ENCODE measurements at places on chromosomes 6 and 20.

- DNase-seq: no peak
Observed at GRCh38 chr6:72551470-72551869, 70.4 kb upstream of the KCNQ5 start.

DNA sequence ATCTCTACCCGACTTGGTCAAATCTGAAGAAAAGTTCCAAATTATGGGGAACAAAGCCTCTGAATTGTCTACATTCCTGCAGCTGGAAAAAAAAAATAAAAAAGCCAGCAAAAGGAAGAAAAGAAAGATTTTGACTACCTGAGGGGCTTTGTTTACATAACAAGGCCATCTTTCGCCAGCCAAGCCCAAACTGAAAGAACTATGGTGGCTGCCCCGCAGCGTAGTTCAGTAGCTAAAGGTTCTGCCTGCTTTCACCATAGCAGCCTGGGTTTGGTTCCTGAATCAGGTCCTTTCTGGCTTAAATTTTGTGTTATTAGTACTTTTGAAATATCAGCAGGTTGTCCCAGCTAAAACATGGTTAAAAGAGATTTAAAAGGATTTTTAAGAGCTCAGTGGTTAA is 35.4 kb downstream of the ZNF133 start:
- no peak for DNase-seq

- DNase-seq: peak; percentile 92
Observed at GRCh38 chr6:105805501-105806023, 280.6 kb upstream of the PRDM1 start.

GRCh38 chr6:16836144-16836981 is 75.1 kb upstream of the ATXN1 start:
- DNase-seq: peak; percentile 39

GRCh38 chr6:108825326-108825725 is 22.9 kb upstream of the ARMC2 start:
- DNase-seq: no peak

DNA sequence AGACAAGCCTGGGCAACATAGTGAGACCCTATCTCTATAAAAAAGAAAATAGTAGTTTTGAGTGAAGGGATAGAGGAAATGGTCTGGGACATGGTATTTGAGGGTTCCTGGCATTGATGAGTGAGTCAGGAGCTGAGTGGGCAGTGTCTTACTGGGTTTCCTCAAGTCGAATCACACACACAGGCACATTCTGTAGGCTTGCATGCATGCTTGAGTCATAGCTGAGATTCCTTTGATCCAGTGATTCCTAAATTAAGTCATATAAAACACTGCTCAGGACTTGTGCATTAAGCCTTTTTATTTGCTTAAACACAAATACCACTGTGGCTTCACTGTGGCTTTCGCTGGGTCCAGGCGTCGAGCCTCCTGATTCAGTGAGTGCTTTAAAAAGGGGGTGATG is 71.8 kb upstream of the TMEM181 start:
- peak; percentile 59 for DNase-seq

GRCh38 chr20:10619427-10619826 is 54.4 kb downstream of the JAG1 start:
- DNase-seq: no peak

DNA sequence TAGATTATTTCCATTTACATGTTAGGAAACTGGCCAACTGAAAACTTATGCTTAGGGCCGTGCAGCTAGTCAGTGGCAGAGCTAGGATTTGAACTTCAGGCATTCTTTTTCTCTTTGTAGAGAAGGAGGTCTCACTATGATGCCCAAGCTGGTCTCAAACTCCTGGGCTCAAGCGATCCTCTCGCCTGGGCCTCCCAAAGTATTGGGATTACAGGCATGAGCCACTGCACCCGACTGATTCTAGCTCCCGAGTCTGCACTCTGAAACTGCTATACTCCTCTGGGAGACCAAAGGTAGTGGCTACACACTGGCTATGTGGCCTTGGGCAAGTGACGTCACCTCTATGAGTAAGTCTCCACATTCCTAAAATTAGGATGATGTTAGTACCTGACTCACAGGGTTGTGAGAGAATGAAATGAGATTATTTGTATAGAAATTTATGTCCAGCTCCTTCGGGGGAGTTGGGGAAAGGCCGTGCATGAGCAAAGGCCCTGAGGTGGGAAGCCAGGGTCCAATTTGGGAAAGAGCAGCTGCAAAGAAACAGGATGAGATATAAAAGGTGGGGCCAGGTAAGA is 6.4 kb downstream of the PLTP start:
- DNase-seq: no peak

DNA sequence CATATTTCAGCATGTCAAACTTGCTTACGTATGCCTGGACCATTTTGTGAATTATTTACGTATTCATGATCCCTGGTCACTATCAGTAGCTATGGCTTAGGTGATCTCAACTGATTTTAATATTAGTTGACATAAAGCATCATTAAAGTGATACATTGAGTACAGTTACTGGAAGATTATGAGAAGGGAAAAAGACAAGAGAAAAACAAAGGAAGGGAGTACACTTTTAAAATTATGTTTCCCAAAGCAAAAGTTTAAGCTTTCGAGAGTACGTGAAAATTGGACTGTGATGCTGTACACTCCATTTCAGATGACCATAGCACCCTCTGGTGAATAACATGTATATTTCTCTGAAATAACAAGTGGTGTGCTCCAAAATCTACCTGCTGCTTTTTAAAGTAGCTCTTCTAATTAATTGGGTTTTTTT is 215.0 kb upstream of the HSF2 start:
- DNase-seq: no peak

DNA sequence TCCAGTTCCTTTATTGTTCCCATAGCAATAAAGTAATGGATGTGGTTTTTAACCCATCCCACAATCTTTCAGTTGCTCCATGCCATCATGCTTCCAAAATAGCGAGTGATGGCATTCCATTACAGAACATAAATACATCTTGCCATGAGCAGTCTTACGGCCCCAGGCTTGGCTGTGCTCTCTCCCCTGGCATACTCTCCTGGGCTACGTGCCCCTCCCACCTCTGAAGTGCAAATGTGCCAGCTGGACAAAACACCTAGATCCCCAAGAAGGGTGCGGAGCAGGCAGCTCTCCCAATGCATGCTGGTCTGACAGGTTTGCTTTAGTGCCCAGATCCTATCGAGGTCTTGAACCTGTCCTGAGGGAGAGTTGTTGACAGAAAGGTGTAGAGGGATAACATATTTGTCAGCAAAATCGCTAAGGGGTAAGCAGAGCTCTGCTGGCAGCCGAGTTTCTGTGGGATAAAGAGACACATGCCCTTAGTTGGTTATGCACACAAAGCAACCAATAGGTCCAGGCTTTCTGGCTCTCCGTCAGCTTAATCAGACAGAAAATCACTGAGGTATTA is 43.9 kb upstream of the PAX1 start:
- DNase-seq: no peak

DNA sequence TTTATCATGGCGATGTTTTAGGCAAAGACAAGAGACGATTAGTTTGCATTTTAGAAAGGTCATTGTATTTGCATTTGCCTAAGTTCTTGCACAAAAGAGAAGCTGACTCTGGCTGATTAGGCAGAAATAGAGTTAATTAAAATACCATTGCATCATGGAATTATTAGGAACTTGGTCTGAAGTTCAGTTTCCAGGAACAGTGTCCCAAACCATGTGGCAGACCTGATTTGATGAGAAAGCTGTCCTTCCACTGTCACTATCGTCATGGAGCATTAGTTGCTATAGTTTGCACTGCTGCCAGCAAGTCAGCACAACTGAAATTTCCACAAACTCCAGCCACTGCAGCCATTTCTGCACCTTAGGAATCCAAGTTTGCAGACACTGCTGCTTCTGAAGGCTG is 24.3 kb upstream of the MCUR1 start:
- peak; percentile 20 for DNase-seq

- DNase-seq: no peak
Observed at GRCh38 chr6:1290805-1291204, 21.1 kb upstream of the FOXQ1 start.

GRCh38 chr6:78482801-78483552 is 384.4 kb upstream of the IRAK1BP1 start:
- no peak for DNase-seq

GRCh38 chr6:11324453-11325015 is 92.1 kb upstream of the NEDD9 start:
- DNase-seq: peak; percentile 72

DNA sequence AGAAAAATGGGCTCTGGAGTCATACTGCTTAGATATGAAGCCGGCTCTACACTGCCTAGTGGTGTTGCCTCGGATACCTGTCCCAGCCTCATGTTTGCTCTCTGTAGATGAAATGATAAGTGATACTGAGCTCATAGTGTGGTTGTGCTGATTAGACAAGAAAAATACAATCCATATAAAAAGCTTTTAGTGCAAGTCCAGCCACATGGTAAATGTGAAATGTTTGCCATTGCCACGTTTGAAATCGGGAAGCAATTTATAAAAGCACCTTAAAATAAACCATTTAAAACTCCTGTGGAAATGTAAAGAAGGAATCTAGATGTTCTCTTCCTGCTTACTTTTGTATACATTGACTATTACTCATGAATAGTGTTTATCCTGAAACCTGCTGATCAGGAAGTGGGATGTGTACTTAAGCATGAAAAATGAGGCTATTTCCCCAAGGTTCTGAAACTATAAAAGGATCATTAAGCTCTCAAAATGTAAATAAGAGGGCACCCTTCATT is 13.1 kb upstream of the PBOV1 start:
- DNase-seq: no peak

- no peak for DNase-seq
Observed at GRCh38 chr20:21026951-21027350, 79.2 kb downstream of the LINC00237 start.

DNA sequence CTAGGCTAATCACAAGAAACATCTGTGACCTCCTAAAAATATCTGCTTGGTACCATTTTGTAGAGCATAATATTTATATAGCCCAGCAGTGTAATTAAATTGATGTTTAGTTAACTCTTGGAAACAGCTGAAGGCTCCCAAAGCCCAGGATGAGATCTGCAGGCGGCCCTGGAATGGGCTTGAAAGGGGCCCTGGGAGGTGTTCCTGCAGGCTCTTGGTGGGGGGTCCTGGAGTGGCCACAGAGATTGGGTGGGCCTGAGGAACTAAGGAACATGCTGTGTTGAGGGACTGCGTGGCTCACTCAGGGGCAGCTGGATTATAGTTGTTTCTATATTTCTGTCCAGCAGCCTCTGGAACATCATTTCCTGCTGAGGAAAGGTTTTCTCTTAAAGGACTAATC is 9.2 kb downstream of the SCP2D1 start:
- no peak for DNase-seq

DNA sequence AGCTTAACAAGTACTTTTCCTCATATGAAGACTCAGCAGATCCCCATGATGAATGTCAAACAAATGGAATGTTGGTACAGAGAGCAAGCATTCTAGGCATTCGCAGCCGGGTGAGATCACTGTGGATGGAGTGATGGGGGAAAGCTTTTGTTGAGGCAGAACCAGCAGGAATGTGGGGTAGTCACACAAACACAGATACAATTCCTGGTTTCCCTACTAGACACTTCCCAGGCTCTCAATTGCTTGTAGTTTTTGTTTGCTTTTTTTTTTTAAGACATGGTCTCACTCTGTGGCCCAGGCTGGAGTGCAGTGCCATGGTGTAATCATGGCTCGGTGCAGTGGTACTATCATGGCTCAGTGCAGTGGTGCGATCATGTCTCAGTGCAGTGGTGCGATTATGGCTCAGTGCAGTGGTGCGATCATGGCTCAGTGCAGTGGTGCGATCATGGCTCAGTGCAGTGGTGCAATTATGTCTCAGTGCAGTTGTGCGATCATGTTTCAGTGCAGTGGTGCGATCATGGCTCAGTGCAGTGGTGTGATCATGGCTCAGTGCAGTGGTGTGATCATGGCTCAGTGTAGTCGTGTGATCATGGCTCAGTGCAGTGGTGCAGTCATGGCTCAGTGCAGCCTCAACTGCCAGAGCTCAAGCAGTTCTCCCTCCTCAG is 15.4 kb upstream of the IER3 start:
- DNase-seq: no peak

GRCh38 chr6:25942561-25943147 is 12.2 kb upstream of the SLC17A2 start:
- peak; percentile 57 for DNase-seq

DNA sequence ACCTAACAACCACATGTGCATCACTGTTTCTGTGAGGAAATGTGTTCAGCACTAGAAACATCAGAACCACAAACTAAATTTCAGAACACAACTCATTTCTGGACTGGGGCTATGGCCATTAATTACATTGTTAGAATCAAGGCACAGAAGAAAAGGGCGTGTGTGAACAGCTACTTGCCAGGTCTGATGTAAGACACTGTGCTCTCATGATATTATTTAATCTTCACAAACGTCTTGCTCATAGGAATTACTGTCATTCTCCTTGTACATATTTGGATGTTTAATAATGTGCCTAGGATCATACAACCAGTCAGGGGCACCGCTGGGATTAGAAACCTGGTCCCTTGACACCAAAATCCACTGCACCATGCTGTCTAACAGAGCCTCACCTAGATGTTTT is 14.8 kb downstream of the ADGRF1 start:
- DNase-seq: no peak

DNA sequence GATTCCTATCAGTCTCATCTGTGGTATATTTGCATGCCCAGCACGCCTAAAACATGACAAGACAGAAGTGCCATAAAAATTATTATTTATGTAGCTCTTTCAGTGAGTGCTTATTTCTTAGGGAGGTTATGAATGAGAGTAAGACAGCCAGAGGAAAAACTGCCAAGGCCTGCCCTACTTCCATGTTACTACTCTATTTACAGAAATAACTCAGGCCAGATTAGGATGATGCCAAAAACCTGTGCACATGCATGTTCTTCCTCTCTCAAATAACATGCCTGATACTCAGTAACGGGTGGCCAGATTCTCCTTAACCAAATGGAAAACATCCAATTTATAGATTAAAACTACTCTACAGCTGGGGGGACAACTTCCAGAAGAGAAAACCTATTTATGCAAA is 45.7 kb downstream of the ILRUN start:
- DNase-seq: no peak

DNA sequence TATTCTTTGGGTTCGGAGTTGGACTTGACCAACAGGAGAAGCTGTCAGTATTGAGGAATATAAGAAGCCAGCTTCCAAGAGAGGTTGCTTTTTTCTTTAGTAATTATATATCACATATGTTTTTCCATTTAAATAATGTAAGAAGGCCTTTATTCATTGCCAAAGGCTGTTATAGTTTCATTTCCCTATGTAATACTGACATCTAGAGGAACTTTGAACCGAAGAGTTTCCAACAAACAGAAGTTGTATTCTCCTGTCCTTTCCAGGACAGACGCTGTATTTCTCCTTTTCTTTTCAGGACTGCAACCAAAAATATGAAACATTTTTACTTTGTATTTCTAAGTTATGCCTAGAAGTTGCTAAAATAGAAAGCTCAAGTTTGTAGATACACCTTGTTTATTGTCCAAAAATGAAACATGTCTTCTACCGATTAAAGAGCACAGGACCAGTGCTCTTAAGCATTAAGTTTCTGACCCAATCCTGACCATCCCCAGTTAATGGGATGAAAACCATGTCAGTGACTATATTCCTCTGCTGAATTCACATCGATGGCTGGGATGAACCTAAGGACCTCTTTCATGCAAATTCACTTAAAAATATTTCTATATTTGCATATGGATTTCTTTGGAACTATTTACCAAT is 55.1 kb downstream of the MYLK4 start:
- peak; percentile 69 for DNase-seq
